ENCODE measurements at places on chromosomes 3 and 15. TPM values are rescaled to one million over a fixed set of nuclear protein-coding genes. Genes with fewer than 3 reads are reported as not detected.

Gene ADGRG7
- not detected for total RNA-seq

Gene ARHGEF26
- total RNA-seq, result 4.1 TPM

Gene LRRC49
- 6.5 TPM for total RNA-seq

Gene MASP1
- total RNA-seq, result 1.2 TPM

Gene ATR
- 38.4 TPM for total RNA-seq

- DNase-seq, result peak; percentile 79
Measured at GRCh38 chr15:86915811-86916331, 836.2 kb downstream of the AGBL1 start.

GRCh38 chr15:80507638-80508316 lies 103.6 kb downstream of the ARNT2 start:
- DNase-seq, result peak; percentile 51

DNA sequence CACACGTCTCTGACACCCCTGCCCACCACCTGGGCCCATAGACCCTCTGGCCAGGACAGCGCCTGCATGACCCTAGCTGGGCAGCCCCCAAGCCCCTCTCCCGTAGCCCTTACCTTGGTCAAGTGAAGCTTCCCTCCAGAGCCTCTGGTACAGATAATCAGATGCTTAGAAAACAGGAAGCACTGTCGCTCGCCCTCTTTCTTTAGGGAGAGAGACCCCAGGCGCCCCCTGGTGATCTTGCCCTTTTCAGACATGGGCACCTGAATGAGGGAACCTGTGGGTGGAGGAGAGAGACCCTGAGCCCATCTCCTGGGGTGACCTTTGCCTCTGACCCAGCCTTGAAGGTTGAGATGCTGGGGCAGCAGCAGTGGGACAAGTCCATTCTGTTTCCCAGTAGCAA lies 65.4 kb downstream of the RASGRF1 start:
- DNase-seq, result no peak

DNA sequence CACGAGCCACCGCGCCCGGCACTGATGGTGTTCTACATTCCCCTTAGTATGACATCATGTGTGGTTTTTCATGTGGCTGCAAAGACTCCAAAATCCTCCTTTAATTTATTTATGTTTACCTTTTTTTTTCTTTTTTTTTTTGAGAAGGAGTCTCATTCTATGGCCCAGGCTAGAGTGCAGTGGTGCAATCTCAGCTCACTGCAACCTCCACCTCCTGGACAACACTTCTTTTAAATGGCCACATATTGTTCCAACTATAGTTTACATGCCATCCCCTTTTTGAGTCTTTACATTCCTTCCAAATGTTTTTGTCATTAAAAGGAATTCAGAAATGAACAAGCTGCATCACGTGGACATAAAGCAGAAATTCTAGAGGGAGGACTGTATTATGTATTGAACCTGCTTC lies 10.3 kb upstream of the CDV3 start:
- DNase-seq, result peak; percentile 54

GRCh38 chr3:172074586-172074985 lies 35.2 kb downstream of the FNDC3B start:
- no peak for DNase-seq

DNA sequence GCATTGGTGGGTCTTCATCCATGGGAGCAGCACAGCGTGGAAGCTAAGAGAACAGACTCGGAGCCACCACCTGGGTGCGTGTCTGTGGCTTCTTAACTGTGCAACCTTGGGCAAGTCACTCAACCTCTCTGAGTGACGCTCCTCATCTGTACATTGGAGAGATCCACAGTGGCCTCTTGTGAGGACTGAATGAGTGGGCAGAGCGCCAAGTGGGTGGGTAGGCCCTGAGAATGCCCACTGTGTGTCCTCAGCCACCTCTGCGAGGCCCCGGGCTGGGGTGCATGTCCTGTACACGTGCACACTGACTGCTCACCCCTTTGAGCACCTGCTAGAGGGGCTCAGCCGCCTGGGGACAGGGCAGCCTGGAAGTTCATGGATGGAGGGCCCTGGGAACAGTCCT lies 99.6 kb upstream of the PRR23E start:
- DNase-seq, result no peak

GRCh38 chr3:111418391-111418790 lies 123.6 kb upstream of the CD96 start:
- DNase-seq, result no peak

GRCh38 chr15:67180035-67180434 lies 74.4 kb downstream of the AAGAB start:
- no peak for DNase-seq
